ENCODE measurements at places on chromosomes 7 and 10.

GRCh38 chr10:132446661-132447445, 49.9 kb downstream of the PWWP2B start:
- peak; percentile 71 for DNase-seq

- DNase-seq: no peak
Measured at GRCh38 chr7:129417073-129417472, 17.2 kb upstream of the STRIP2 start.

DNA sequence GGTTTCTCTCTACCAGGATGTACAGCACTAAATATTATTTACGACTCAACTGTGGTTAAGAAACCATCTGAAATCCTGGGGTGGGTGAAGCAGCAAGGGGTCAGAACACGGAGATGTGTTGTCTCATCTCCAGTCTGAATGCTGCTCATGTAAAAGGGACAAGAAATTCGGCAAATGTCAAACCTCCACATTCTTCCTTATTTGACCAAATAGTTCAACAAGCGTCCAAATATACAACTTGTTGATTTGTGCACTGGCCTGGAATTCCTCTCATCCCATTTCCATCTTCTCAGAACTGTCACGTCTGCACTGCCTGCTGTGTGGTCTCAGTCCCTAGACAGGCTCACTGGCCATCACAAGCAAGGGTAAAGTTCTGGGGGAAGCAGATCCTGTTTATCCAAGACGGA, 520.0 kb downstream of the PARD3 start:
- no peak for DNase-seq

GRCh38 chr7:48170506-48170905, 752 bp upstream of the ABCA13 start:
- DNase-seq: no peak

GRCh38 chr10:15789793-15790525, 70.2 kb upstream of the ITGA8 start:
- no peak for DNase-seq

DNA sequence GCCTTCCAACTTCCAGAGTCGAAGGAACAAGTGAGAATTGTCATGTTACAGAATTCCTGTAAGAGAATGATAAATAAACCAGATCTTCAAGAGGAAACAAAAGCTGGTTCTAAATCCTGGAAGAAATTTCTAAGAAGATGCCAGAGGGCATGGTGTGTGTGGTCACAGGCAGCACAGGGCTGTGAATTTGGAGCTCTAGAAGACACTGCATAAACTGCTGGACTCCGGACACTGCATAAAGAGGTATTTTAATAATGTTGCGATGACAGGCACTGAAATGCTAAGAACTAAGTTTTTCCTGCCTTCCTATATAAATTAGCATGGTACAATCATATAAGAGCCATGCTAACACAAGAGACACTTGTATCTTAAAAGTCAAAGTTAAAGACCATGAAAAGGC, 86.0 kb downstream of the LARP4B start:
- DNase-seq: no peak

DNA sequence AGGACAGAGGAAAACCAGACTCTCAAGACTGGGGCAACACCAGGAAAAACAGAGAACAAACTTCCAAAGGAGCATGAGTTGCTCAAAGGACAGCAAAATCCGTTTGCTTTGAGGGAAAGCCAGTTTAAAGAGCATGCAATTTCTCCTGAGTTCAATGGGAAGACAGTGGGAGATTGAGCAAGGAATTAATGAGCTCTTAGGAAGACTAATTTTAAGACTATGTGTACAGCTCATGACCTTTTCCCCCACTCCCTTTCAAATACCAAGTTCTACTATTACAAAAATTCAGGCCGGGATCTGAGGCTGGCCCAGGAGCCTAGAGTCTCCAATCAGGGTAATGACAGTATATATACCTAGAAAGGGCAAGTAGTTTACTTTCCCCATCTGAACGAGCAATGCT, 79.2 kb downstream of the EPDR1 start:
- DNase-seq: no peak

- DNase-seq: no peak
Measured at GRCh38 chr10:77511498-77512218, 126.0 kb downstream of the KCNMA1 start.

- no peak for DNase-seq
Measured at GRCh38 chr10:112184379-112184778, 814 bp upstream of the GPAM start.

DNA sequence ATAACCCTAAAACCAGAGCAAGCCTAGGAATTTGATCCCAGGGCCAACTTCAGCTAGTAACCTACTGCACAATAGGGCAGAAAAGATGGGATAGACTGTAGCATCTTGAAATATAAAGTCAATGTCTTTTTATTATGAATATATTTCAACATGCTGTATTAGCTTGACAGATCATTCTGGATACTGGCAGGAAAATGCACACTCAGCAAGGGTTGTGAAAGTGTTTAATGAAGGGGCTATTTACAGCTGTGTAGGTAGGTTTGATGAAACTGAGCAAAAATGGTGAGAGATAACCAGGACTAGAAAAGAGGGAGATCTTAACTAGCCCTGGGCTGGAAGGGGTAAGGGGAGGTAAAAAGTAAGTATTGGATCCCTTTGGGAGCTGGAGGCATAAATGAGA, 156.2 kb downstream of the RAPGEF5 start:
- no peak for DNase-seq

DNA sequence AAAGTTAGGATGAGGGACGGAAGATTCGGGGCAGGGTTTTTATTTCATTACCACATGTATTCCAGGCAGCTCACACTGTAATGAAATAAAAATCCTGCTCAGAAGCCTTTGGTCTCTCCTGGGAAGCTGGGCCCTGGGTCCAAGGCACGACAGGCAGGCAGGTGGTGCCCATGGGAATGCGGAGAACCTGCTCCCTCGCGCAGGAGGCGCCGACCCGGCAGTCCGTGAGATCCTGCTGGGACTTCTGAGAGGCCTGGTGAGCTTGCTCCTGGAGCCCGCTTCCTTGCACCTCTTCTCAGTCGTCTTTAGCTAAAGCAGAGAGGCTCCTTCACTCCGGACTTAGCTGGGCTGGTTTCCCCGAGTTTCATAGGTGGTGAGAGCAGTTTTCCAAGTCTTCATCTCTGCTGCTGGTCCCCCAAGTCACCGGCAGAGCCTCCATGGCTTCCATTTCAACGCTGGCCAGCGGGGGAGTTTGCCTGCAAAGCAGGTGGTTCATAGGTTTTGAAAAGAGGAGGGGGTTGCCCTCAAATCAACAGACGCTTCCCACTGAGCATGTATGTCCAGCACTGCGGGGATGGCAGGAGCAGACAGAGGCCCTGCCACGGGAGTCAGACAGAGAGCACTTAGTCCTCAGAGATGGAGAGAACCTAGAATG, 24.5 kb downstream of the IL15RA start:
- DNase-seq: no peak

DNA sequence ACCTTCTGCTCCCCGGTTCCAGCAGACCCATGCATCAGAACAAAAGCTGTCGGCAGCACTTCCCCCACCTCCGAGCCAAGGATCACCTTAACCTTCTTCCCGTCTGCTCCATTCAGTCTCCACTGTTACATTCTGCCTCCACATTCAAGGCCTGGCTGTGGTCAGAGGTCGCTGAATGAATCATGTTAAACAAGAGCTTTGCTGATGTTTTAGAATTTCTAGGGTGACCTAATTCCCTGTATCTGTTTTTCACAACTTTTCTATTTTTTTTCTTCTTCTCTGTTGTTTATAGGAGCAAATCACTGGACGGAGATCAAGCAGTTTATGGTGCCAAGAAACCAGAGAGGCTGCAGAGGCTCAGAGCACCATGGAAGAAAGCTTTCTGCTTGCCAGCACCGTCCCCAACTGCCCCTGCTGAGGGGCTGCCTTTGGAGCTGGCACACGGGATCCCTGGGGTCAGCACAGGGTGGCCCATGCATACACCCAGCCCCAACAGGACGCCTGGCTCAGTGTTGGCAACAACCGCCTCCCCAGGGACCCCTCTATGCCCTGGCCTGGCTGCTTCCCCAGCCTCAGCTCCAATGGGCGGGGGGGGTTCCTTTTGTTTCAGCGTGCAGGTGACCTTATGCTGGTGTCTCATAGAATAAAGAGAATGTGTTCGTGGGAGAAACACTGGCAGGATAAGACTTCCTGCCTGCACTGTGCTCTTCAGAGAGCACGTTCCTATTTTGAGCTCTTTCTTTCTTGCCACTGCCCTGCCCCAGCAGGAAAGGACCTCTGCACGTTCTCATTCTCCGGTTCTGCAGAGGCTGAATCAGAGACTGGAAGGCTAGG, 182.7 kb upstream of the LYZL2 start:
- DNase-seq: no peak
